ENCODE measurements at places on chromosomes 1 and 21.

GRCh38 chr1:87074001-87074795 lies 159.8 kb downstream of the HS2ST1 start:
- no peak for DNase-seq

GRCh38 chr1:117070124-117070523 lies 10.0 kb downstream of the TTF2 start:
- no peak for DNase-seq

- peak; percentile 69 for DNase-seq
Observed at GRCh38 chr1:15833069-15833679, 14.3 kb upstream of the SPEN start.

GRCh38 chr1:67749844-67750690 lies 65.1 kb downstream of the GADD45A start:
- DNase-seq, result no peak

GRCh38 chr1:218516526-218516925 lies 171.4 kb downstream of the TGFB2 start:
- no peak for DNase-seq

- peak; percentile 68 for DNase-seq
Observed at GRCh38 chr1:116508984-116509980, 61.5 kb downstream of the CD58 start.

DNA sequence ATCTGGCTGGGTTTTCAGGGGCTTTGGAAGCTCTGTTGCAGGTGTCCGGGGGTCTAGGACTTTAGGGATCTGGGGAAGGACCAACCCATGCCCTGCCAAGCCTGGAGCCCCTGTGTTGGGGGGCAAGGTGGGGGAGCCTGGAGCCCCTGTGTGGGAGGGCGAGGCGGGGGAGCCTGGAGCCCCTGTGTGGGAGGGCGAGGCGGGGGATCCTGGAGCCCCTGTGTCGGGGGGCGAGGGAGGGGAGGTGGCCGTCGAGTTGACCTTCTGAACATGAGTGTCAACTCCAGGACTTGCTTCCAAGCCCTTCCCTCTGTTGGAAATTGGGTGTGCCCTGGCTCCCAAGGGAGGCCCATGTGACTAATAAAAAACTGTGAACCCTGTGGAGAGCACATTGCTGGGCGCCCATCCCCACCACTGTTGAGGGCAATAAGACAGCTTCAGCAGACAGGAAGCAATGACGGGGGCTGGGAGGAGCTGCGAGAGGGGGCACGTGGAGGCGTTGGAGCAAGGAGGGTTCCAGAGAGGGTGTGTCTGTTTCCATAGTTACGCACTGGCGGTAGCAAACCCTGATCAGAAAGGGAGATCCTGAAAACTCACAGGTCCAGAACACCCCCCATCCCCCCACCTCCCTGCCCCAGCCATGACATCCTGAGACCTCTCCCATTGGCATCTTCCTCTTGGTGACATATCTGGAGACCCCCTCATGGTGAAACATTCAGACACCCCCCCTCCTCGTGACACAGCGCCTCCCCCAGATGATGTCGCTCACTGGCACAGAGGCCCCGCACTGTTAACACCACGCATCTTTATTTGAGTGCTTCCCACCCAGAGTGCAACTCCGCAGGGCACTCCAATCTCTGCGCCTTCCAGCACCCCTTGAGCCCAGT lies 8.4 kb downstream of the MYBPH start:
- no peak for DNase-seq

- DNase-seq, result no peak
Observed at GRCh38 chr21:23718446-23719285, 1888.6 kb downstream of the MRPL39 start.

DNA sequence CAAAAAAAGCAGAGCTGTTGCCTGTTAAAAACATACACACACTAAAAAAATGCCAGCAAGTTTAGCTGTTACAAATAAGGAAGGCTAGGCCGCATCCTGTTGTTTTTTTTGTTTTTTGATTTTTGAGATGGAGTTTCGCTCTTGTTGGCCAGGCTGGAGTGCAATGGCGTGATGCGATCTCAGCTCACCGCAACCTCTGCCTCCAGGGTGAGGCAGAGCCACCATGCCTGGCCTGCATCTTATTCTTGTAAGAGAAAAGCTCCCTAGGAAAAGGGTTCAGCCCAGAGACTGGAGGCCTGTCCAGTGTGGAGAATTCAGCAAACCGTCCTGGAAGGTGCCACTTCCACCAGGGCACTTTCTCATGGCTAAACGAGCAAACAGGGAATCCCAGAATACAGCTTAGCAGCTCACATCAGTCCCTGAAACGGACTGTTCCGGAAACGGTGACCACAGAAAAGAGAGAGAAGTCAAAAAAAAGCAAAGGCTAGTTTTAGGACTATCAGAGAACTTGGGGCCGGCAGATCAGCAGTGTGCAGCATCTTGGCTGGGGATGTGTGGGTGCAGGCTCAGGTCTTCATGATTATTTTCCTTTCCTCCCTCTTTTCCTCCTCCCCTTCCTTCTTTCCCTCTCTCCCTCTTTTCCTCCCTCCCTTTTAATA lies 283.6 kb downstream of the AJAP1 start:
- DNase-seq, result no peak

GRCh38 chr1:8712413-8713231 lies 104.8 kb downstream of the RERE start:
- DNase-seq, result no peak

DNA sequence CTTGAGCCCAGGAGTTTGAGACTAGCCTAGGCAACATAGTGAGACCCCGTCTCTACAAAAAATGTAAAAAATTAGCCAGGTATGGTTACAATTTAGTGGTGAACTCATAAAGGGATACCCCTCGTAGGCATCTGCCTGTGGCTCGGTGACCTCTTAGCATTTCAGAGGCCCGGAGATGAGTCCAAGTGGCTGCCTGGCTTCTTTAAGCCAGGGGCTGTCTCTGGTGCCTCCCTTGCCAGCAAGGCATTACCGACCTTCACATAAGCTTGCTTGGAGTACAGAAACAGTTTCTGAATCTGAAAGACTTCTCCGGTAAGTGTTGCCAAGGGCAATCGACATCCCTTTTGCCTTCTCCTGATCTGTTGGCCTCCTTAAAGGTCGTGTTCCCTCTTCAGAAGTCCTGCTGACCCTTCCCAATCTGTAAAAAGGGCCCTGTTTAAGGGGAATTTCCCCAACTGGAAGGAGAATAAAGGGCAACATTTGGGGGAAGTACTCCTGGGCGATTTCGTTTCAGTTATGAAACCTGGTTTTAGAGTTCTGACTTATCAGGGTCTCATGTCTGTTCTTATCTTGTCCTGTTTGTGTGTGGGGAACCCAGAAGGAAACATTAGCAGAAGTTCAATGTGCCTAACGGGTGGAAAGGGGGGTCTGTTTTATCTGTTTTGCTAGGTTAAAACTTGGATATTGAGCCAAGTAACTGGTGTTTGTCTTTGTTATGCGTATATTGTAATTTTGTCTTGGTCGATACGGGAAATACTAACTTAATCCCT lies 32.9 kb downstream of the KIFAP3 start:
- no peak for DNase-seq
